ENCODE measurements at places on chromosomes 1 and 21. TPM values are rescaled to one million over a fixed set of nuclear protein-coding genes. Genes with fewer than 3 reads are reported as not detected.

The KCNE2 gene
- not detected for total RNA-seq

DNA sequence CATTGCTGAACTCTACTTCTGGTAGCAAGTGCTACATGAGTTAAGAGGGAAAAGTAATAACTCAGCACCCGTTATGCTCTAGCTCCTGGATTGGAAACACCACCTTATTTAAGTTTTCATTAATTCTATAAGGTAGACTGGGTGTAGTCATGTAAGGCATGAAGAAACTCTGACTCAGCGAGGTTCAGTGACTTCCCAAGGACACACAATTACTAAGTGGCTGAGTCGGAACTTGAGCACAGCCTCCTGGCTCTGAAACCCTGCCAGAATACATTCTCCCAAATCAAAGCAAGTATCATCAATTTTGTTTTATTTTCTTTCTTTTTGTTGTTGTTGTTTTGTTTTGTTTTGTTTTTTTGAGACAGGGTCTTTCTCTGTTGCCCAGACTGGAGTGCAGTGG, 29.1 kb upstream of the SCCPDH start:
- DNase-seq: no peak

The LHX4 gene
- 0.11 TPM for total RNA-seq

GRCh38 chr1:65003316-65003664, 36.9 kb upstream of the JAK1 start:
- no peak for DNase-seq

- DNase-seq: no peak
Measured at GRCh38 chr1:100924991-100925390, 29.1 kb downstream of the SLC30A7 start.

The ADAMTS4 gene
- 5.4 TPM for total RNA-seq

The MRAP gene
- total RNA-seq: not detected

- no peak for DNase-seq
Measured at GRCh38 chr21:39313042-39313570, 326 bp downstream of the BRWD1 start.

GRCh38 chr1:61828805-61829204, 86.5 kb downstream of the PATJ start:
- no peak for DNase-seq

The MRPL24 gene
- 86.1 TPM for total RNA-seq

GRCh38 chr1:228472655-228473054, 14.5 kb upstream of the RNF187 start:
- no peak for DNase-seq

The ADIPOR1 gene
- 95.3 TPM for total RNA-seq

GRCh38 chr1:182703539-182703938, 19.2 kb upstream of the RGS8 start:
- no peak for DNase-seq

DNA sequence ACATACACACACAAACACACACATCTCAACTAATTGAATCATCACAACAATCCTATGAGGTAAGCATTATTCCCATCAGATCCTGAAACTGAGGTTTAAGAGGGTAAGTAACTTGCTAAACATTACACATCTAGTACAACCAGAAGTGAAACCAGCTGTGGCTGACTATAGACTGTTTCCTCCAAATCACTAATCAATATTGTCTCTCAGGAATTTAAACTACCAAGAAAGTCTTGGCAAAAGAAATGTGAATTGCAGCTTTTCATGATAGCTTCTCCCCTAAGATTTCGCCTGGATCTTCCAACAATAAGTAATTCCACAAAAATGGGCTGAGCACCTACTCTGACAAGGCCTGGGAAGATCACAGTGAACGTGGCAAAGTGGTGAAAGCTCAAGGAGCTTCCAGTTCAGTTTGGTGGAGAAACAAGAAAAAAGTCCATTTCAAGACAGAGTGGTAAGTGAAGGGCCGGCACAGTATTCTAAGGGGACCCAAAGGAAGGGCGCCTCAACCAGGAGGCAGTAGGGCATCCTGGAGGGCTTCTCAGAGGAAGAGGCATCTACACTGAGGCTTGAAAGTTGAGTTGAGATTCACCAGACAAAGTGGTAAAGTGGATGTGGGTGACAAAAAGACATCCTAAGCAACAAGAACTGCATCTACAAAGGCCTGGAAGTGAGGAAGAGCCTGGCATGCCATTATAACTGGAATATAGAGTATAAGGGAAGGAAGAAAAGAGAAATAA, 22.1 kb downstream of the LRRC52 start:
- DNase-seq: no peak

The AIRE gene
- total RNA-seq: not detected

DNA sequence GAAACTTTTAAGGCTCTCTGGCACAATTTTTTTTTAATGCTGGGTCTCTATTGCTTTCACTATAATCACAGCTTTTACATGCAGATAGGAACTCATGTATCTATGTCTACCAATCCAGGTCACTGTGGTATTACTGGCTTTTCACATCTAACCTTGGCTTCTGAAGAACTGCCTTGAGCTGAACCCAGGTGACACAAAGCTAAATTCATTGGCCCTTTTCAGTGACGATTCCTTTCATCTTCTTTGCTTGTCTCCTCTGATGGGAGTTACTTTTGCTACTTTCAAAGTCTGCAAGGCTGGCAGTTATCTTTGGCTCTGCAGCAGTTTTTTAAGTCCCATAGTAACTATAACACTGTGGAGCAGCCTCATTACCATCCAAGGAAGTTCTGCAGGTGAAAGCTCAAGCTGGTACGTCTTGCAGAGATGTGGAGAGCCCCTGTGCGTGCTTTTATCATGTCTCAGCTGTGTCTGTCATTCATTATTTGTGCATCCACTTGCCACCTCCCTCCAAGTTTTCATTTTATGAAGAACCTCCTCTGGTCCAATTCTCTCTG, 364.3 kb downstream of the VAV3 start:
- DNase-seq: no peak
